ENCODE measurements at places on chromosomes 7 and 10.

DNA sequence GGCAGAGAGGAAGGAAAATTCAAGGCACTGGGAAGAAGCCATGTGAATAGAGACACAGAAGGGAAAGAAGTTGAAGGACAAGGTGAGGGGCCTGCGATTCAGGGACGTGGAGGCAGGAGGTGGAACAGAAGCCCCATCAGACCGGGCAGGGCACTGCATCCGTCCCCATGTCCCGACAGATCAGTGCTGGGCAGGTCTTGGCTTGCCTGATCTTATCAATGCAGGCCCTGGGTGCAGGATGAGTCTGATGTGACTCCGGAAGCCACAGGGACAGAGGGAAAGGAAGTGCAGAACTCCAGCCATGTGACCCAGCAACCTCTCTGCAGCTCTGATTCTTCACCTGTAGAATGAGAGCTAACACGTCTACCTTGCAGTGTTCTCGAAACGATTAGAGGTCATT lies 136.2 kb upstream of the CTBP2 start:
- no peak for DNase-seq

DNA sequence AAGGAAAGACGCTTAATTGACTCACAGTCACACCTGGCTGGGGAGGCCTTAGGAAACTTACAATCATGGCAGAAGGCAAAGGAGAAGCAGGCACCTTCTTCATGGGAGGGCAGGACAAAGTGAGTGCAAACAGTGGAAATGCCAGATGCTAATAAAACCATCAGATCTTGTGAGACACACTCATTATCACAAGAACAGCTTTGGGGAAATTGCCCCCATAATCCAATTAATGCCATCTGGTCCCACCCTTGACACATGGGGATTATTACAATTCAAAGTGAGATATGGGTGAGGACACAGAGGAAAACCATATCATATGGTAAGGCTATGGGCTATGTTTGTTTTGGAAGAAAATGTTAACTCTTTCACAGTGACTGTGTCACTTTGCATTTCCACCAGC lies 1272.5 kb upstream of the CELF2 start:
- no peak for DNase-seq

DNA sequence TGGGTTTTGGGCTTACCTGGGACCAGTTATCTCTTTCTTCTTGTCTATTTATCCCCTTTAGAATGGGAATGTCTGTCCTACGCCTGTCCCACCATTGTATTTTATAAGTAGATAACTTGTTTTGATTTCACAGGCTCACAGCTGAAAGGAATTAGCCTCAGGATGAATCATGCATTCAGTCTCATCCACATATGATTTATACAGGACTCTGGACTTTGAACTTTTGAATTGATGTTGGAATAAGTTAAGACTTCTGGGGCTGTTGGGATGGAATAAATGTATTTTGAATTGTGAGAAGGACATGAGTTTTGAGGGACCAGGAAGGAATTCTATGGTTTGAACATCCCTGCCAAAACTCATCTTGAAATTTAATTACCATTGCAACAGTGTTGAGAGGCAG lies 112.6 kb downstream of the AMPH start:
- DNase-seq = no peak

DNA sequence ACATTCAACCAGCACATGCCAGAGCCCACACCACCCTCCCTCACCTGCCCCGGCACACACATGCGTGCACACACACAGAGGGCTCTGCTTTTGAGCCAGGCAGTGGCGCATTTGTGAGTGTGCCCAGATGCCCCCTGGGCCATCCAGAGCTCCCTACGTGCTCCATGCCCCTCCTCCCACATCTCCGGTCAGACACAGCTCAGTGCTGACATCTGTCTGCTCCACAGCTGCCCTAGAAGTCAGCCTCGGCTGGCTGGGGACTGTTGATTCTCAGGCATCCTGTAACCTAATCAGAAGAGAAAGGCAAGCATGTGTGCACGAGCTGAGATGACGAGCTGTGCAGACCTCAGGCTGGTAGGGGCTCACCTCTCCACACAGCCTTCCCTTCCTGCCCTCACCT lies 135.1 kb downstream of the ZMIZ1 start:
- no peak for DNase-seq

- DNase-seq = peak; percentile 52
These were observed 9.0 kb upstream of the CAMK1D start for GRCh38 chr10:12340371-12340770.

GRCh38 chr7:66564045-66564444 lies 64.6 kb upstream of the KCTD7 start:
- DNase-seq = no peak
